Pancreas (tissue), 10 donors: ENCODE measurements at places on chromosomes 6 and 20. TPM values are rescaled to one million over a fixed set of nuclear protein-coding genes. Genes with fewer than 3 reads are reported as not detected.

GRCh38 chr20:2760952-2761305, 39.5 kb downstream of the CPXM1 start:
- H3K27ac ChIP-seq = no peak overlapping the region
- DNase-seq = no peak
- H3K27me3 ChIP-seq = no peaks in the 10 kb centered on the region
- no peak overlapping the region for H3K4me3 ChIP-seq

DNA sequence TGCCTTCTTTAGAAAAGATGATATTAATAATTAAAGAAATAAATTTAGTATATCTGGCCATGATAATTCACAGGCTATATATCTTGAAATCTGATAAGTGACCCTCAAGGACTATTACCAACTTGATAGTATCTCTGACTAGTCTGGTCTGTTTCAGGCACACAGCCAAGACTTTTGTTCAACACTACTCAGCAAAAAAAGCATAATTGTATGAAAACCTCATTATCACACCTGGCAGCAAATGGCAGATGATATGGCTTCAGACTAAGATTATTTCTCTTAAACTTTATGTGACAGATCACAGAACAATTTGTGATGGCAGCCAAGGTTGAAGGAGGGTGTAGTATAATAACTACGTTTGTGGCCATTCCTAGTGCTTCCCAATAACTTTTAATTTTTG, 114.7 kb downstream of the RWDD2A start:
- H3K27me3 ChIP-seq = no peaks in the 10 kb centered on the region
- no peaks in the 10 kb centered on the region for H3K36me3 ChIP-seq
- H3K4me1 ChIP-seq = no peaks in the 10 kb centered on the region
- DNase-seq = no peak
- H3K4me3 ChIP-seq = no peak overlapping the region

DNA sequence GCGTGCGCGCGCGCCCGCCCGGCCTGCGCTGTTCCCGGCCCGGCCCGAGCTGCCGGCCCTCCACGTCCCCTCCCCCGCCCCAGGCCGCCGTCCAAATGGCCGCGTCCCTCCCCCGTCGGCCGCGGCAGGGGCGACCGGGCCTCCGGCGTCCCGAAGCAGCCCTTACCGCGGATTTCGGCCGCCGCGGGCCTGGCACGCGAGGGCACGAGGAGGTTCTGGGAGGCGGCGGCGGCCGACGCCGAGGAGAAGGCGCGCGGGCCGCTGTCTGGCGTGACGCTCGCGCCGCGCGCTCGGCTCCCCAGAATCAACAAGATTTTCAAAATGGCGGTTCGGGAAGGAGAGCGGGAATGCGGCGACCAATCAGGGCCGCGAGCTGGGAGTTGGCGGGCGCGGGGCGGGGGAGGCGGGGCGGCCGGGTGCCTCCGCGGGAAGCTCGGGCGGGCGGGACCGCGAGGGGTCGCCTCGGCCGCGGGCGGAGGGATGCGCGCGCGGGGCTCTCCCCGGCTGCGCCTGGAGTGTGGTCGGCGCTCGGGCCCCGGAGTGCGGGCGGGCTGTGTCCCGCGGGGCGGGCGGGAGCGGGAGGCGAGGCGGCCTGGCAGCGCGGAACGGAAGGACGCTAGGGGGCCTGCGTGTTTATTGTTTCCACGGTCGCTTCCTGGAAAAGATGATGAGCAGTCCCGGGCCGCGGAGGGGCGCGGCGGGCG, at the start of gene DEK:
Gene DEK (minus strand): TSS at position 312 of the 704 bp plus-strand sequence. CDS start 543 bp downstream, outside the sequence.
- peak within 1 kb of the TSS; percentile 95 for H3K4me3 ChIP-seq
- H3K4me1 ChIP-seq = peaks cover 9% of the 10 kb centered on the region
- peak; percentile 86 for DNase-seq
- no peaks in the 10 kb centered on the region for H3K36me3 ChIP-seq

- H3K4me1 ChIP-seq = no peaks in the 10 kb centered on the region
- no peak overlapping the region for H3K27ac ChIP-seq
- no peaks in the 10 kb centered on the region for H3K27me3 ChIP-seq
- DNase-seq = no peak
- peaks cover 12% of the 10 kb centered on the region for H3K36me3 ChIP-seq
- H3K4me3 ChIP-seq = no peak overlapping the region
Observed at GRCh38 chr6:138323821-138324220, 53.9 kb upstream of the SMIM28 start.

GRCh38 chr6:110900028-110900598, 25.5 kb downstream of the AMD1 start:
- DNase-seq = no peak
- no peaks in the 10 kb centered on the region for H3K4me1 ChIP-seq
- no peak overlapping the region for H3K27ac ChIP-seq
- no peaks in the 10 kb centered on the region for H3K27me3 ChIP-seq

DNA sequence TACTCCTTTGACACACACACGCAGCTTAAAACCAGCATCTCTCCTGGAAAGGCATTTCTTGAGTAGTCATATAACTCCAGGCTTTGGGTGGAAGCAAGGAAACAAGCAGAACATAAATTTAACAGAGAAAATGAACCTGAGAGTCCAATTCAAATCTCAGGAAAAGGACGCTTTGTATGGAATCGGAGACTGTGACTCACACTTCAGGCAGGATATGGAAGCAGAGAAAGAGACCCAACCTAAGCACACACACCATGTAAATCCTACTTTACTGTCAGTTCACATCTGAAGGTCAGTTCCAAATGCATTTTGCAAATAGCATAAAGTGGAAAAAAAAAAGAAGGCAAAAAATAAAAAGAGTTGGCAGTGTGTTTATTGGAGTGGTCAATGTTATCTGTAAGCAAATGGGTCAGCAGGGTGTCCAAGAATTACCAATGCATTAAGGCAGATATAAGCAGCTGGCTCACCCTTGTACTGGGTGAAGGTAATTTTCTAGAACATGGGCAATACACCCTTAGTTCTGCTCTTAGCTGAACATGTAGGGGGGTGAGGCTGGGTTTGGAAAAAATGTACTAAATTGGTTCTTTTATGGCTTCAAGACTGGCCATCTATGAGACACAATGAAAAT, 283.7 kb upstream of the NT5E start:
- no peaks in the 10 kb centered on the region for H3K36me3 ChIP-seq
- no peak overlapping the region for H3K27ac ChIP-seq
- no peaks in the 10 kb centered on the region for H3K27me3 ChIP-seq
- DNase-seq = no peak

- no peaks in the 10 kb centered on the region for H3K4me1 ChIP-seq
- H3K36me3 ChIP-seq = no peaks in the 10 kb centered on the region
- no peak overlapping the region for H3K4me3 ChIP-seq
- DNase-seq = no peak
- H3K27ac ChIP-seq = no peak overlapping the region
Observed at GRCh38 chr20:14777591-14777990, 440.2 kb upstream of the FLRT3 start.

- H3K36me3 ChIP-seq = no peaks in the 10 kb centered on the region
- no peaks in the 10 kb centered on the region for H3K4me1 ChIP-seq
- no peak overlapping the region for H3K4me3 ChIP-seq
- H3K27me3 ChIP-seq = no peaks in the 10 kb centered on the region
Observed at GRCh38 chr20:52943185-52943841, 28.8 kb upstream of the TSHZ2 start.

The SUPT3H gene
- total RNA-seq = 6.3 TPM

The NEU1 gene
- 30.1 TPM for total RNA-seq
